ENCODE measurements at places on chromosomes 16 and 17.

- DNase-seq = peak; percentile 61
Observed at GRCh38 chr16:2520784-2521531, 787 bp downstream of the AMDHD2 start.

GRCh38 chr16:54482892-54483574 is 196.4 kb upstream of the IRX3 start:
- peak; percentile 59 for DNase-seq

GRCh38 chr16:80509872-80510271 is 30.9 kb upstream of the DYNLRB2 start:
- no peak for DNase-seq

DNA sequence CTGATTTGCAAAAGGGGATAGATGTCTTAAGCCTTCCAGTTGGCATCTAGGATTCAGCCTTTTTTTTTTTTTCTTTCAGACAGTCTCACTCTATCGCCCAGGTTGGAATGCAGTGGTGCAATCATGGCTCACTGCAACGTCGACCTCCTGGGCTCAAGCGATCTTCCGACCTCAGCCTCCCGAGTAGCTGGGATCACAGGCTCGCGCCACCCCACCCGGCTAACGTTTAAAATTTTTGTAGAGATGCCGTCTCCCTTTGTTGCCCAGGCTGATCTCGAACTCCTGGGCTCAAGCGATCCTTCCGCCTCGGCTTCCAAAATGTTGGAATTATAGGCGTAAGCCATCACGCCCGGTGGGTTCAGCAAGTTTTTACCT is 571 bp upstream of the CCP110 start:
- DNase-seq = no peak

GRCh38 chr16:35182943-35183550 is 1723.6 kb downstream of the TP53TG3F start:
- DNase-seq = no peak

GRCh38 chr17:9120471-9120870 is 99.2 kb downstream of the NTN1 start:
- DNase-seq = no peak

GRCh38 chr16:29745853-29746345 is at the start of gene C16orf54:
Gene C16orf54, minus strand, starts transcription at chr16:29745990. Its CDS starts 1,039 bp downstream, at chr16:29744951.
- DNase-seq = no peak

DNA sequence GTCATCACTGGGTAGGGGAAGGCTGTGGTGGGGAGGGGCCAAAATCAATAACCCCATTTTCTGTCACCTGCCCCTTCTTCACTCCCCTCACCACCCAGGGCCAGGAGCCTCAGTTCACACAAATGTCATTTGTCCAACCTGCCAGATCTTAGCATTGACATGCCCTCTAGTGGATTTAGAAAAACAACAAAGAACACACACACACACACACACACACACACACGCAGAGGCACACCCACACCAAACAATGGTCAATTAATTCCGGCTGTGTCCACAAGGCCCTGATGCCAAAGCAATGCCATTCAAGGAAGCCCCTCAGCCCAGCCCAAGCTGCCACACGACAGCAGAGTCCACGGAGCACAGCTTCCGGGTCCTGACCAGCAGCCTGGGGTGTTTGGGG is 68.4 kb downstream of the NOG start:
- DNase-seq = no peak

- DNase-seq = no peak
Observed at GRCh38 chr16:28289048-28289447, 3.3 kb upstream of the SBK1 start.

- DNase-seq = no peak
Observed at GRCh38 chr17:69769050-69769449, 306.0 kb upstream of the KCNJ16 start.

DNA sequence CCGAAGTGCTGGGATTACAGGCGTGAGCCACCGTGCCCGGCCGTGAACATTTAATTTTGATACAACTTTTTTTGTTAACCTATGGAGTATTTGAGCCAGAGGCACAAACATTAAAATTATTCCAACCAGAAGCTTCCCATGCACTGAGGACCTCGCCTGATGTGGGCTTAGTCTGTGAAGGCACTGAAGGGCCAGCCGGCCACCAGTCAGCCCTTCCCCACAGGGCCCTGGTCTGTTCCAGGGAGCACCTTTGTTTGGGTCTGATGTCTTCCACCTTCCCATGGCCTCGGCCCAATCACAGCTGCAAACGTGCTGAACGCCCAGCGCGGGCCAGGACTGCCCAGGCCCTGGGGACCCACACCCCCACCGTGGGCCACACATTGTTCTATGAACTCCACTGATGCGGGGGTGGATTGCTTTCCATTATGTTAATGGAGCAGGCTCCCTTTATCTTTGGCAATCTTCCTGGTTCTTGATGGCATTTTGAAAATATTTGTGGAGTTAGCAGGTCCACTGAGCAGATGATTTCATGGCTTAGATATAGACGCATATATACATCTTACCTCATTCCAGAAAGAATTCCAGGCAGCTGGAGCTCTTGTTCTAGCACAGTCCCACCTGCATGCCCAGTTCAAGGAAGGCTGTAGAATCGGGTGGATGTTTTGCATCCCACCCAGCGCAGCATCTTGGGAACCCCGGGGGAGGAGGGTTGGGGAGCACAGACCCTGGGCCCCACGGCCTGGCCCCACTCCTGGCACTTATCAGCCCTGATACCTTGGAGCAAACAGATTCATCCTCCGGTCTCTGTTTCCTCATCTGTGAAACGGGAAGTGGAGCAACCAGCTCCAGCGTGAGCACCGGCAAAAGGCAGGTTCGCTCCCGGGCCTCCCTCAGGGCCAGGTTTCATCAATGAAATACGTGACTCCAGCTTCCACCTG is 14.5 kb downstream of the SPIRE2 start:
- peak; percentile 88 for DNase-seq

DNA sequence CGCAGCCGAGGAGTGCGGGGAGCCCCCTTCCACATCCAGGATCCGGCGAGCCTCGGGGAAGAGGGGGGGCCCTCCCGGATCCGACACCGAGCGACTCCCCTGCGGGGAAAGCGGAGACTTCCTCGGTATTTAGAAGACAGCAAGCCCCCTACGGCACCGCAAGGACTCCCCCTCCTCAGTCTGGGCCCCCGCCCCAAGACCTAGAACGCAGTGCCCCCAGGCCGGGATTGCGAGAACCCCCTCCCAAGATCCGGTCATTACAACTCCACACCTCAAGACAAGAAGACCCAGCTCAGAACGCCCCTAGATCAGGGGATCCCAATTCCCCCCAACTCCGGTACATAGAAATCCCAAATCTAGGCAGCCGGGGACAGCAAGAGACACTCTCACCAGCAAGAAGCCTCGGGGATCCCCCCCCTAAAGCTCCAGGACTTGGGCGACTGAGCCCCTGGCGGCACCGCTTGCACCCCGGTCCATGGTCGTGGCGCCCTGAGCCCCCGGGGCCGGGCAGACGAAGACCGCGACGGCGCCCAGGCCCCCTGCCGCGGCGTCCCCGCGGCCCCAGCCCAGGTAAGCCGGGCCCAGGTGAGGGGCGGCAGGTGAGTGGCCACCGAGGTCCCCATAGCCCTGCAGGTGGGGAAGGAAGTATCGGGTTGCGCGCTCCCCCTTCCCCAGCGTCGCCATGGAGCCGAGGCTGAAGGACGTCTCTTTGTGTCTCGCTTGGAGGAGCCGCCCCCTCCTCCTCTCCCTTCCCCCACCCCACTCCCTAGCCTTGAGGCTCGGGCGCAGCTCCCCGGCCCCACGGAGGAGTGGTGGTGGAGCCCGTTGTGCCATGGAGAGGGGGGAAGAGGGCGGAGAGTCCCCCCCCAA is 641 bp downstream of the SBK1 start:
- DNase-seq = peak; percentile 74

DNA sequence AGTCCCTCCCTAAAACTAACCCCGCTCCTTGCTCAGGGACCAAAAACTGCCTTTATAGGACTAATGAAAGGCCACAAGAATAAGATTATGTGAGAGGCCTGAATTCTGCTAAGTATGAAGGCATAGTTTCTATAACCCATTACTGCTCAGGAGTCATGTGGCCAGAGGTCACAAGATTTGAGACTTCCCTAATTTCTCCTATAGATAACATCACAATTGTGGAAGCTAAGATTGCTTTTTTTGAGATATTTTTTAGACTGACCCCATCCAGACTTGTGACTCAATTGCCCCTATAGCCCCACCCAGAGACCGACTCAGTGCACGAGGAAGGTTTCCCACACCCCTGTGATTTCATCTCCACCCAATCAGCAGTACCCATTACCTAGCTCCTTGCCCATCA is 504.1 kb upstream of the GOT2 start:
- DNase-seq = no peak

- no peak for DNase-seq
Observed at GRCh38 chr17:19664136-19664820, 15.7 kb downstream of the ALDH3A2 start.

DNA sequence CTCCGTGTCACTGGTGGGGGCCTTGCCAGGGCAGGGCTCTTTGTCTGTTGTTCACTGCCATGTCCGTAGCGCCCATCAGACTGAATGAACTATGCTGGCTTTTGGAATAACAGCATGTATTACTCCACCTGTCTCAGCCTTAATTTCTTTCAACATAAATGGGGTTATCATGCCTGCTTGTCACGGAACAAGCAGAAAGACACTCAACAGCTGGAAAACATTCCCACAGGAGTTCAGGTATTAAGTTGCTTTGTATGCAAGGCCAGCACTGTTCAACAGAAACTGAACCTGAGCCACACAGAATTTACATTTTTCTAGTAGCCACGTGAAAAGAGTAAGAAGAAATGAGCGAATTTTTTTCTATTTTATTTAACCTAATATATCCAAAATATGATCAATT is 13.1 kb downstream of the PPL start:
- no peak for DNase-seq

- peak; percentile 81 for DNase-seq
Observed at GRCh38 chr17:44345454-44346026, 438 bp downstream of the GRN start.

- DNase-seq = no peak
Observed at GRCh38 chr16:53537626-53538025, 34.6 kb upstream of the AKTIP start.

- no peak for DNase-seq
Observed at GRCh38 chr17:5555254-5555653, 29.1 kb downstream of the NLRP1 start.

DNA sequence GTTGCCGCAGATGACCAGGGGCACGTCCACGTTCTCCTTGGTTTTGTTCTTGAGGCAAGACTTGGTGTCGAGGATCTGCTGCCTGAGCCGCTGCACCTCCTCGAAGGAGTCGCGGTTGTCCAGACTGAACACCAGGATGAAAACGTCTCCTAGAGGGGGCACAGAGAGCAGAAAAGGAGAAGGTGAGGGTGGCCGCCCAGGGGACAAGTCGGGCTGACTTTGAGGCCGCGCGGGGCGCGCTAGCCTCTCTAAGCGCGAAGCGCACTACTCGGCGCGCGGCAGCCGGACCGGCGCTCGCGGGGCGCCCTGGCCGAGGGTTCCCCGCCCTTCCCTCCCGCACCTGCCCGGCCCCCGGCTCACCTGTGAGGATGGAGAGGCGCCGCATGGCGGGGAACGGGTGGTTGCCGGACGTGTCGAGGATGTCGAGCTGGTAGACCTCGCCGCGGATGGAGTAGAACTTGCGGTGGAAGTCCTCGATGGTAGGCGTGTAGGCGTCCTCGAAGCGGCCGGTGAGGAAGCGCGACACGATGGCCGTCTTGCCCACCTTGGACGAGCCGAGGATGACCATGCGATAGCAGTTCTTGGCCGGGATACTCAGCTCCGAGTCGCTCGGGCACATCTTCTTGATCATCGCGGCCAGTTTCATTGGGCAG is 533 bp downstream of the RASD1 start:
- no peak for DNase-seq

DNA sequence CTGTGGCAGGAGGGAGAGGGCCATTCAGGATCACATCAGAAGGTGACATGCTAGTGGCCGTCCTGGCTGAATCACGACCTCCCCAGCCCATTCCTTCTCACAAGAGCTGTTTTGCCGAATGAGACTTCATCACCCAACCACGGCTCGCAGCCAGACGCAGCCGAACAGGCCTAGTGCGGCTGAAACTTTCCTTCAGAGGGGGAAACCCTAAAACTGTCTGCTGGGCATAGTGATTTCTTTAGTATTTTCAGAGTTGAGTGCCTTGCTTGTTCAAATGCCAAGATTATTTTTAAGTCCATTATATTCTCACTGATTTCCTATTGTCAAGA is 343.7 kb downstream of the CPPED1 start:
- no peak for DNase-seq

DNA sequence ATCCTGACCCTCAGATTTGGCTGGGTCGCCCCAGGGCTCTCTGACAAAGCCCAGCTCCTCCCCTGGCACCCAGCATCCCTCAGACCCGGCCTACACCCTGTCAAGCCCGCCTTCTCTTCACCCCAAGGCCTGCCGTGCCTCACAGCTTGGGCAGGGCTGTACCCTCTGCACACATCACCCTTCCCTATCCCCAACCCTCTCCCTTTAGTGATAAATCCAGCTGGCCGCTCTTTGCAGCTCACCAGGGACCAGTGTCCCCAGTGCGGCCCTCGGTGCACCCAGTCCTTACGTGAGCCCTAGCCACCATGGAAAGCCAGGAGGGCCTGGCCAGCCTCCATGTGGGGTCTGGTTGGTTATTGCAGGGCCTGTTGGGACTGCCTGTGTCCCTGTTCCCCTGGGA is 74.5 kb downstream of the RAI1 start:
- DNase-seq = no peak

- peak; percentile 57 for DNase-seq
Observed at GRCh38 chr16:87335625-87336433, 18.6 kb upstream of the C16orf95 start.

Data from SK-N-SH (cell line).